ENCODE measurements at places on chromosomes 1 and 21. TPM values are rescaled to one million over a fixed set of nuclear protein-coding genes. Genes with fewer than 3 reads are reported as not detected.

DNA sequence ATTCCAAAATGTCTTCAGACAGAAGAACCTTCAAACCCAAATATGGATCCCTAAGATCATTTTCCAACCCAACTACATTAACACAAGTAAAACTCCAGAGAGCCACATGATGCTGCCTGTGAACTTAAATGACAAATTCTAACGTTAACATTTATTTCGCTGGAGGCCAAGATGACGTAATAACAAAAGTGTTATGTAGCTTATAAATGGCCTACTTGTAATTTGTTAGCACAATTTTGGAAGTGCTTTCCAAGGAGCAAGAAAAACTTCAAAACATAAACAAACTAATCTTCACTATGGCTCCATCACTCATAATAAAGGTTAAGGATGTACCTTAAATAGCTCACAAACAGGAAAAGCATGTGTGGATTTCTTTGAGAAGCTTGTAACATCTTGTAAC, 126.7 kb downstream of the HLCS start:
- H3K4me3 ChIP-seq = no peak overlapping the region
- H3K4me1 ChIP-seq = peaks cover 9% of the 10 kb centered on the region
- DNase-seq = no peak
- H3K36me3 ChIP-seq = no peaks in the 10 kb centered on the region
- no peaks in the 10 kb centered on the region for H3K27me3 ChIP-seq
- H3K27ac ChIP-seq = no peak overlapping the region

GRCh38 chr1:22177354-22178003, 34.6 kb upstream of the WNT4 start:
- peaks cover 8% of the 10 kb centered on the region for H3K27me3 ChIP-seq
- H3K27ac ChIP-seq = no peak overlapping the region
- peak; percentile 68 for DNase-seq
- H3K4me1 ChIP-seq = peaks cover 7% of the 10 kb centered on the region

DNA sequence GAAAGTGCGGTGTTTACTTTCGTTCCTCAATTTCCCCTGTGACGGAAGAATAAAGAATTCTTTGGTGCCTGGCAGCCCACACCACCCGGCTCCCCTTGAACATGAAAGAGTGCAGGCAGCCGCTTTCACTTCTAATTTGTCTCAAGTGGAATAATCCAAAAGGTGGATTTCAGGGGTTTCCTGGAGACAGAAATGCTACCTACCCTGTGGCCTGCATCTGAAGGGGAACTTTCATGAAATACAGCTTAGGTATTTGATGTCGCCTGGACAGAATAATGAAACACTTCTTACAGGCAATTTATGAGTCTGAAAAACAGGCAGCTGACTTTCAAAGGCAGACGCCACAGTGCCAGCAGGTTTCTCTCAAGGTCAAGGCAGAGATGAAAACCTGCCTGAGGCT, 169.5 kb upstream of the USP24 start:
- peaks cover 6% of the 10 kb centered on the region for H3K36me3 ChIP-seq
- H3K27ac ChIP-seq = no peak overlapping the region
- no peak for DNase-seq

DNA sequence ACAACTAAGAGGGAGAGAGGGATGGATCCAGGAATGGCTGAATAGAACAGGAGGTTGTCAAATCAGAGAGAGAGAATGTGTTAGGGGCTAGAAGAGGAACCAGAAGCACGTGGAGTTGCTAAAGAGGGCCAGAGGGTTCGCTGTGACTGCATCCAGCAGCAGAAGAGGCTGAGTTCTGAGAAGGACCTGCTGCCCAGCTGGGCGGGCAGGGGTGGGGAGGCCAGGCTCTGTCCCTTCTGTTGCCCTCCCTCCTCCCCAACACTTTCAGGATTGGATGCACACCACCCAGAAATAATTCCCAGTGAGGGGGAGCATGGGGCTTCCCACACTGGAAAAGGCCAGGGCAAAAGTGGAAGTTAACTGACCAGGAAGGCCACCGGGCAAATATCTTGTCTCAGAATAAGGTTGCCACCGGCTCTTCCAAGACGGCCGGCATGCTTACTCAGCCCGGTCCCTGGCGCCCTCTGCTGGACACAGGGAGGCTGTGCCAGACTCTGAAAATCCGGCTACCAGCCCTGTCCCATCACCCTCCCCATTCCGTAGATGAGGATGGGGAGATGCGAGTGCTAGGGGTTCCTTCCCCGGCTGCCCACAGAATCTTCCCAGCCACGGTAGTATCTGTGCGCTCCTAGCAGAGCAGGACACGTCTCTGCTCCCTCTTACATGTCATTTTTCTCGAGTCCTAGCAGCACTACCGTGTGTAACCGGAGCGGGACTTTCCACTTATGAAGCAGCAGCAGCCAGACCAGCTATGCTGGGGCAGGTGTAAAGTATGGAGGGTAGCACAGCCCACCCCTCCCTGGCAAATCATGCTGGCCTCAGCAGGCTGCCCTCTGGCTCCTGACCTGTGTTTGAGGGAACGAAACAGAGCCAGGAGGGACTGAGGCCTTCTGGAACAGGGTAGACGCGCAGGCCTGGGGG, 46.8 kb upstream of the A3GALT2 start:
- peak; percentile 81 for DNase-seq
- H3K27ac ChIP-seq = no peak overlapping the region
- no peak overlapping the region for H3K4me3 ChIP-seq
- no peaks in the 10 kb centered on the region for H3K27me3 ChIP-seq
- no peaks in the 10 kb centered on the region for H3K4me1 ChIP-seq
- H3K36me3 ChIP-seq = peaks cover 48% of the 10 kb centered on the region

GRCh38 chr1:151210830-151211229, 12.5 kb downstream of the PIP5K1A start:
- H3K4me3 ChIP-seq = no peak overlapping the region
- peak; percentile 62 for DNase-seq
- no peaks in the 10 kb centered on the region for H3K4me1 ChIP-seq
- no peak overlapping the region for H3K27ac ChIP-seq

The IFNLR1 gene
- total RNA-seq = 8.9 TPM

All from PC-3 (cell line).